ENCODE measurements at places on chromosomes 3 and 15. TPM values are rescaled to one million over a fixed set of nuclear protein-coding genes. Genes with fewer than 3 reads are reported as not detected.

Gene PARP15
- total RNA-seq, result 0.46 TPM

GRCh38 chr3:189099505-189100290 lies 72.1 kb upstream of the TPRG1 start:
- DNase-seq, result peak; percentile 60

Gene GALNT15
- total RNA-seq, result 118 TPM

- no peak for DNase-seq
These were observed 214.9 kb downstream of the IL20RB start for GRCh38 chr3:137172728-137173127.

Gene FBXO40
- total RNA-seq, result 1.2 TPM

- DNase-seq, result no peak
These were observed 92.0 kb upstream of the TRIM42 start for GRCh38 chr3:140585828-140586227.

Gene UCN2
- not detected for total RNA-seq

Gene EPHA6
- 3.0 TPM for total RNA-seq

- no peak for DNase-seq
These were observed 99.1 kb downstream of the SSR3 start for GRCh38 chr3:156455839-156456238.

All from ovary (tissue), 10 donors.